Femur (tissue), 1 donor: ENCODE measurements at places on chromosomes 4 and X.

GRCh38 chrX:39823854-39824253, 273.9 kb downstream of the BCOR start:
- DNase-seq, result no peak

DNA sequence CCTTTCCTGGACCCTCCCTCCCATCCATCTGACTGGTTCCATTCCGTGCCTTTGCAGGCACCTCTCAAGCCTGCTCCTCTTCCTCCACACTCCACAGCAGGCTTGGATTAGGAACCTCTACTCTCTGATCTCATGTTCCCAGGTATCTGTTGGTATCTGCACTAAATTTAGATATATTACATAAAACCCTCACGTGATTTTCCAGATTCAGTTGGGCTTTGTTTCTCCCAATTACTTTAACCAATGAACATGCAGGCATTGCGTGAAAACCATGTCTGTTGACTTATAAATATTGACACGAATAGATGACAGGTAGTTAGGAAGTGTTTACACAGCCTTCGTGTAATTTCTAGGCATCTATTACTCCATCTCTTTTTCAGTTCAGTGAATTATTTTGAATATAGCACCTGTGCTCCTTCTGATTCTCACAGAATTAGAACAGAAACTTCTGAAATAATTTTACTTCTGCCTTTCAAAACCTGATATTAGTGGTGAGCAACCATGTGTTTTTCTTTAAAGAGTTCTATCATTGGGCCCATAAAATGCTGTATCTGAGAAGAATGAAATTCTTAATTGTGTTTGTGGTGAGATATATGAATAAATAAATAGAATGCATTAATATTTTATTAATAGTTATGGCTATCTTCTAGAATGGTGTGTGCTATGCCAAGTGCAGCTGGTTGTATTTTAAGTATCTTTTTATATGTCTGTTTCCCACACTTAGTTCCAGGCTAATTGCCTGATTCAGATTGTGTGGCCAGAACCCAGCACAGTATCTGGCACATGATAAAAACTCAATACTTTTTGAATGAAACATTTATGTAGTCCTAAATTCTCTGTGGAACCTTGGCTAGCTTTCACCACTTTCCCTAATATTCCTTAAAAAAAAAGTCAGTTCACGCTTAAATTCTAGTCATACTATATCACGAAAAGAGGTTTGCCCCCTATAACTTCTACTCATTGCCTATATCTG, 304.8 kb downstream of the QDPR start:
- DNase-seq, result no peak

DNA sequence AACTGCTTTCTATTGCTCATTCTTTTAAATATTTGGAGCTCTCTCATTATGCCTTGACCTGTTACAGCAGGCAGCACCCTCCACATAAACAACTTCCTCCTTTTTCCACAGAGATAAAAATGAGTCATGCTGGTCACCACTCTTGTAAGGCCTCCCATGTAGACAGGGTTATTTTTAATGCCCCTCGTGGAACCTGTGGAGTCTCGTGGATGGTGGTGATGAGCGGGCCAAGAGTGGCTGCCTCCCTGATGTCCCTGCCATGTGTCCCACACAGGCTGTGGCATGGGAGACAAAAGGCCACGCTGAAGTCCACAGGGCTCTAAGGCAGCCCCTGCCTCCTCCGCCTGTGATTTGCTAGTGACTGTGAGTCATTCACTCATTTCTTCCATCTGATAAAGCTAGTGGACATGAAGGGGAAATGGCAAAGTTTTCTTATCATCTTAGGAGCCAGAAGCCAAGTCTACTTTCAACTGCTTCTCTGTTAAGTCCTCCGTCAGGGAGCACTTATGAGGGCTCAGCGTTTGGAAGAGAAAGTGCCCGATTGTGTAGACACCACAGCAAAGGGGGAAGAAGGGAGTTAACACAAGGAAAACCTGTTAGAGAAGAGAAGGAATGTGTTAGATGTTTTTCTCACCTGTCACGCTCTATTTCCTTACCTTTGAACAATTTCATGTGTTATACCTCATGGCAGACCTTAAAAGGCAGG, 121.6 kb upstream of the FAT1 start:
- DNase-seq, result no peak

DNA sequence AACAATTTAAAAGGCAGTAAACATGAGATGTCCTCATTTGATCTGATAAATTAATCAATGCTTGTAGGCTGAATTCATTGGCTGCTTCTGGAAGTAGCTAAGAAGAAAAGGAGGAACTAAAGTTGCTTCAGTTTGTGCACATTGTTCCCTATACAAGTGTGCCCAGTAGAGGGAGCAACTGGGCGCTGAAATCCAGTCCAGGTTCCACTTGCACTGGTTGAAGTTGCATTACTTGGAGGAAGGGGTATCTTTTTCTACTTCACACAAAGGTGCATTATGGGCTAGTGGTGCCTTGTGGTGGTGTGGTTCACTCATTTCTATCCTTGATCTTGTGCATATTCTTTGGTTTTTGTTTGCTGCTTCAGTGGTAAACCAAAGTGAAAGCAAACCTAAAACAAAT, 67.9 kb upstream of the SOX3 start:
- peak; percentile 19 for DNase-seq

- DNase-seq, result no peak
Measured at GRCh38 chr4:149983931-149984330, 94.3 kb upstream of the DCLK2 start.

GRCh38 chr4:165403637-165404036, 24.8 kb downstream of the CPE start:
- no peak for DNase-seq

DNA sequence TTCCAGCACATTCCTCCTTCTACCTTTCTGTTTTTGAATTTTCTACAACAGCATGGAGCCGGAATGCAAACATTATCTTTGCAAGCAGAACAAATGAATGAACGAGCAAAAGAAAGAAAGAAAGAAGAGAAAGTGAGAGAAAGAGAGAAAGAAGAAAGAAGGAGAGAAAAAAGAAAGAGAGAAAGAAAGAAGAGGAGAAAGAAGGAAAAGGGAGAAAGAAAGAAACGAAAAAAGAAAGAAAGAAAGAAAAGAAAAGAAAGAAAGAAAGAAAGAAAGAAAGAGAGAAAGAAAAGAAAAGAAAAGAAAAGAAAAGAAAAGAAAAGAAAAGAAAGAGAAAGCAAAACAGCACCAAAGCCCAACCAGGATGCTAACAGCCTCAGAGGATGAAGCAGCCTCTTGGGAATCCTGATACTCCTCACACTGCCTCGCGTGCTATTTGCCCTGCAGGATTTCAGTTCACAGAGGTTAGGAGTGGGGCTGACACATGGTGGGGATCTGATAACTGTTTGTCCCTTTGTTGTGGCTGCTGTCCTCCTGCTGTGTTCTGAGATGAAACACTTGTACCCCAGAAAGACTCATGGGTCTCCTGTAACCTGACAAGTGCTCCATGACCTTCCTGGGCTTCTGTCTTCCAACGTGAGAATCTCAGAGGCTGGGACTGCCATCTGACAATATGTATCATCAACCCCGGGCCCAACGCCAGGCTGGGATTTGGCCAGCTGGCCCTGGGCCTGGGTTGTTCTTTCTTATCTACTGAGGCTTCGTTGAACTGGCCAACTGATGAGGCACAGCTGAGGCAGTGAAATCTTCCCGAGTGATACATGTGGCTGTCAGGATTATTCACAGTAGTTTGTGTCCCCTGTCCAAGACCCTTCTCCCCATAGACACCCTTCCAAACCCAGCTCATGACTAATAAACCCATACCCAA, 61.0 kb downstream of the SEPSECS start:
- DNase-seq, result peak; percentile 85

GRCh38 chr4:16597443-16597842, 301.0 kb downstream of the LDB2 start:
- no peak for DNase-seq

DNA sequence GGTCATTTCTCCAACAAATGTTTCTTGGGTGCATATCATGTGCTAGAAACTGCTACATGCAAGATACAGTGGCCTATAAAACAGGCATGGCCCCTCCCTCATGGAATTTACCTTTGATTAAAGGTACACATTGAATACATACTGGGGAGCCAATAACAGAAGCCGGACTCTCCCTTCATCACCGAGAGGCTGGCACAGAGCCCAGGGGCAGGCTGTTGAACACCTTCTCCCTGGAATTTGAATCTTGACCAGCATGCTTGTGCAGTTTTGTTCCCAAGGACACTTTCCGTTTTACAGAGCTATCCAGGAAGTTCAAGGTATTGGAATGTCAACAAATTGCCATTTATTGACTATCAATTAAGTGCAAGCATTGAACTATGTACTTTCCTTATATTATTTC, 33.2 kb downstream of the PPARGC1A start:
- DNase-seq, result no peak

GRCh38 chr4:16659079-16659478, 239.4 kb downstream of the LDB2 start:
- DNase-seq, result peak; percentile 89

DNA sequence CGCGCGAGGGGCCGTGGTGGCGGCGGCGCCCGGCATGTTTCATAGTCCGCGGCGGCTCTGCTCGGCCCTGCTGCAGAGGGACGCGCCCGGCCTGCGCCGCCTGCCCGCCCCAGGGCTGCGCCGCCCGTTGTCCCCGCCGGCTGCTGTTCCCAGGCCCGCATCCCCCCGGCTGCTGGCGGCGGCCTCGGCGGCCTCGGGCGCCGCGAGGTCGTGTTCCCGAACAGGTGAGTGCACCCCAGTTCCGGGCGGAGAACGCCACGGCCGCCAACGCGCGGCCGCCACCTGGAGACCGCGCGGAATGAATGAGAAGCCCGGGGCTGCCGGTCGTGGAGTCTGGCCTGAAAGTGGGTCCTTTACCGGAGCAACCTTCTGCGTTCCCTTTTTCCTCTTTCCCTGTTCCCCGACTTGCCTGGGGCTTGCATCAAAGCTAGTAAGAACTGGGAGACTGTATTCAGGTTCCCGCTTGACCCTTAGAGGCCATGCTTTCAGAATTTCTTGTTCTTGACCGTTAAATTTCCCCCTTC, 429 bp downstream of the NOCT start:
- peak; percentile 56 for DNase-seq
